CD4-positive, alpha-beta T cell (primary cell): ENCODE measurements at places on chromosomes 7 and 10.

DNA sequence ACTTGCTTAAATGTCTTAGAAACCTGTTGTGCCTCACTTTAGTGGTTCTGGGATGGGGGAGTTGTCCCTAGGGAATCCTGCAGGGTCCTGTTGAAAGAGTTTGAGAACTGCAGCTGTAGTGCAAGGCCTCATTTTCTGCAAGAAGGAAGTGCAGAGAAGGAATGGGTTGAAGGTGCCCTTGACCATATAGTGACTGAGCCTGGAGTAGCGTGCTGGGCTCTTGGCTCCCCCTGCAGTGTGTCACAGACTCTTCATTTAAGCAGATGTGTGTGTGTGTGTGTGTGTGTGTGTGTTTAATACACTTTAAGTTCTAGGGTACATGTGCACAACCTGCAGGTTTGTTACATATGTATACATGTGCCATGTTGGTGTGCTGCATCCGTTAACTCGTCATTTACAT, 92.2 kb downstream of the GRK5 start:
- no peak for DNase-seq

DNA sequence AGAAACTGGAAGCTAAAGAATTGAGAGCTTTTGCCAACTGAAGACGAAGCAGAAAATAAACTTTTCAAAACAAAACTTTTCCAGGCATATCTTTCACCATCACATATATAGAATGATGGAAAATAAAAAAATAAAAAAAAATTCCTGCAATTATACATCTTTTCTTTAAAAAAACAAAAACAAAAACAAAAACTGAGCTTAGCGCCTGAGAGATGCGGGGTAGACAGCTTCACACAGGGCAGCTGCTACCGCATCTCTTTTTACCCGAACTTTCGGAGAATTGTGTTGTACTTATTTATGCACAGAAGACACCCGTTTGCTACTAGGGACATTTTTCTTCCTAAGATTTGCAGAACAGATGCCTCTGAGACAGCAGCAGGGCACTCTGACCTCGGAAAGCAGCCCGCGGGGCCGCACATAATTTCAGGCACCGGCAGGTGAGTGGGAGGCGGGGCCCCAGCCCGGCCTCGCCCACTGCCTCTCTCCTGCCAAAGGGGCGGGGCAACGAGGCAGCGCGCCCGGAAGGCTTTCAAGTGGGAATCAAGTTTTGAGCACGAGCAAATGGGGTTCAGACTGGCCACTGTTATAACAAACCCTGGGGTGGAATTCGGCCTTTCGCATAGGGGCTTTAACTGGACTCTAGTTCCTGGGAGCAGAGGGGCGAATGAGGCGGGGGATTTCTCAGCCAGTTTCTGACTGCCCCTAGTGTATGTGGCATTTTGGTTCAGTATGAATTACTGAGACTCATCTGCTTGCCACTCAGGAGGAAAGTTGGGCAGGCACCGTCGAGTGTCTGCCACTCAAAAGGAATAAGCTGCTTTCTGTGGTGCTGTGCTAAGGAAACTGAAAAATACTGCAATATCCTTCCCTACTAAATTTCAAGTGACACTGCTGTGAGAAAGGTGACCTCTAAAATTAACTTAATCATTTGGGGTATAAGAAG, 18.5 kb upstream of the FAM133B start:
- DNase-seq = no peak

- no peak for DNase-seq
Observed at GRCh38 chr7:134885967-134886352, 100.3 kb upstream of the AGBL3 start.

DNA sequence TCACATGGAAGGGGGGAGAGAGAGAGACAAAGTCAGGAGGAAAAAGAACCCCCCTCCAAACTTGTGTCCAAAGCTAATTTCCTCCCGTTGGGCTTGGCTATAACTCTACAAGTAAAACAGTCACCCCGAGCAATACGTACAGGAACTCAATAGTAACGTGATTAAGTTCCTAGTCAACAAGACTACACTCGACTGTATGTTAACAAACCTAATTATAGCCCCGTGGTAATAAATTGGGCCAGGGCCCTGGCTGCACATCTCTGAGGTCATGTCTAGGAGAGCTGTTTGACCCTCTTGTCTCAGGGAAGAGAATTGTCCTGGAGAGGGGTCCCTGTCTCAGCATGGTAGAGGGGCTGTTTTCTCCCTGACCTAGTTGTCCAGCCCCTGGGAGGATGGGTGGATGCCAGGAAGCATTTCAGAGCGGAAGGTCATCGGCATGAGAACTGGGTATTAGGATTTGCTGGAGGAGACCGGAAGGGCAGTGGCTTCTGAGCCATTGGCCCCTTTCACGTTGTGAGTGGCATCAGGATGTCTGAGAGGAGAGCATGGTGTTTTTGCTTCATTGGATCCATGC, 60.2 kb upstream of the COMTD1 start:
- DNase-seq = no peak

DNA sequence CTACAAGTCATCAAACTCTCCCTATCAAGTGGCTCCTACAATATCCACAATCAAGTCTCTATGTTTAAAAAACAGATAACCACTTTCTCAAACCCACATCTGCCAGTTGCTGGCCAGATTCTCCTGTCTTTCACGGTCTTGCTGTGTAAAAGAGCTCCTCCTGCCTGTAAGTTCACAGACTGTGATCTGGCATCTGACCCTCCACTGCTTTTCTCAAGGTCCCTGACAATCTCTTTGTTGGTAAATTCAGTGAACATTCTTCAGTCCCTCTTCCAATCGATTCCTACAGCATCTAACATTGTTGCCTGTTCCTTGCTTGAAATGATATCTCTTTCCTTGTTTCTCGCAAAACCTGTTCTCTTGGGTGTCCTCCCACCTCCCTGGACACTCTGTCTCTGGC, 18.5 kb upstream of the LMOD2 start:
- DNase-seq = no peak

DNA sequence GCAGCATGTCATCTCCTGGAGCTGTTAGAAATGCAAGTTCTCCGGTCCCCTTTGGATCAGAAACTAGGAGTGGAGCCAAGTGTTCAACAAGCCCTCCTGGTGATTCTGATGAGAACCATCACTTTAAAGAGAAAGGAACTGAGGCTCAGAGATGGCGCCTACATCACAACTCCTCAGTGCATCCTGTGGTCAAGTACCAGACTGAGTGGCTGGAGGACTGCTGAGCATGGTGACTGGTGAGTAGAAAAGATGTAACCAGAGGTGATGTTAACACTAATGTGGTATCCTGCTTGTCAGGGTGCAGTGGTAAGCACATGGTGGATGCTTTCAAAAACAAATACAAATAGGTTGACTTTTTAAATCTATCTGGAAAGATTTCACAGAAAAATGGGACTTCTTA, 3.5 kb upstream of the OIT3 start:
- DNase-seq = no peak

DNA sequence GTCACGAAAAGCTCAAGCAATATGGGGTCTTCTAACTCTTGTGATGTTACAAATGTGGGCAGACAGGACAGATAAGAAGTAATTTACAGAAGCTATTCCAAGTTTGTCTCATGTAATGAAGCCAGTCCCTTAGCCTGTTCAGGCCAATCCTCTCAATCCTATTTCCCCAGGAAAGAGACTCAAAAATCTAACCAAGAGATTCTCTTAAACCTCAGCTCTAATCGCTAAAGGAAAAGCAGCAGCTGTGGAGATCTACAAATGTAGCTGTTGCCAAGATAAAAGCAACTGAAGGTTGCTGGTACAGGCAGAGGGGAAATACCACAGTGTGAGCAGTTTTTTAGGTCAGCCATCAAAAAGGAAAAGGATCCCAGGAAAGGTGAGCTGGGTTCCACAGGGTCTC, 39.3 kb downstream of the ANK3 start:
- DNase-seq = no peak

DNA sequence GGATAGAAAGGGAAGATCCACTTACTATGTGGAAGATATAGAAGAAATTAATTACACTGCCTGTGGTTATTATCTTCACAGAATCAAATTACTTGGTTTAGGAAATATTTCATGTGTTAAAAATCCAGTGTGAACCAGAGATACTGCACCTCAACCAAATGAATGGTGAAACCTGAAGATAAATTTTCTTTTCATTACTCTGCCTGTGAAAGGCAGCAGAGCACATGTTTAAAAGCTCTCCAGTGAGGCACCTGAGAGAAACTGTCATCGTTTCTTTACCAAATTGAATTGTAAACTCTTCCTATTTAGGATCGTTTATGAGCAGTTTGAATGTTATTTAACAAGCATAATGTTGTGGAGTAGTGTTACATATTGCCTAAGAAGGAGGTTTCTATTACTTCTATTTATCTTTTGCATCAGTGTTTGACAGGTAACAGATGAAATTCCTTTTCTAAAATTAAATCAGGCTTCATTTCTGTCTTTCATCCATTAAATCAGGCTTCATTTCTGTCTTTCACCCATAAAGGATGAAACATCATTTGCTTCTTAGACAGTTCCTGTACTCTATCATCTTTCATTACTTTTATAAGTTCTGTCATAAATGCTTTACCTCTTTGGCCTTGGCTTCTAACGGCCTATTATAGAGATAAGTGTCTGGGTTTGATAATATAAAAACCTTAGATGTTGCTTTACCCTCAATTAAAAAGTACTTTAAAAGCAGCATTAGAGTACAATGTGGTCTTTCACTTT, 266.6 kb downstream of the NXPH1 start:
- DNase-seq = no peak

DNA sequence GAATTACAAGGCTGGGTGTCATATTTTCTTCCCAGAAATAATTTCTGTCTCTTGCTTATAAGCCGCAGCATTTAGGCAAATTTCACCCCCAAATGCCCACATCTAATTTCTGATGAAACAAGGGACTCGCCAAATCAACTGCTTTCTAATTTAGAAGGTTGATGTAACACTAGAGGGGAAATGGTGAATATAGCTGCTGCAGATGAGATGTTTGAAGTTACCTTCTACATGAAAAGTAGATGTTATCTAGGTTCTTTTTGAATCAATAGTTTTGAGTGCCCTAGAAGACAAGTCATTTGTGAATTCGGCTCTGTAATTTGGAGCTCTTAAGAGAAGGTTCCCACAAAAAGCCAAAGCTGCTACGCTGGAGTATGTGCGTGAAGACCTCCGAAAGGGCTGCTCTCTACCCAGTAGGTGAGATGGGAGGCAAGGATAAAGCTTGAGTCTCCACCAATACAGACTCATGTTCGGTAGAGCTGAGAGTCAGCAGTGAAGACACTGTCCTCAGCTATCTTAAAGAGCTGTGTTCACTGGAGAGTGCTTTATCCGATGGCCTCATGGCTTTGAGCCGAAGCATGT, 99.5 kb downstream of the FANK1 start:
- DNase-seq = no peak

DNA sequence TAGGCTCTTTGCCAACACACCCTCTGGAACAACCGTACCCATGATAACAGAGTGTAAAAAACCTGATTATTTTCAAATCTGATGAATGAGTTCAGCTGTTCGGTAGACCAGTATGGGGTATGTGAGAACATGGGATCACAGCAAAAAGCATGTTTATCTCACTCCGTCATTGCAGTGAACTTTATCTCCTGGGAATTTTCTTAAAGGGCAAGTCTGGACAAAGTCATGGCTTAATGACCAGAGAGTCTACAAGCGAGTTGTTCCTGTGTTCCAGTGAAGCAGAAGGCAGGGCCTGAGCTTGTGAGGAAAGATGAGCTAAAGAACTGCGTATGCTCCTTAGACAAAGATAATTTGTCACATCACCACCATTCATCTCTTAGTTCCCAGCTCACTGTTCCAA, 219.7 kb downstream of the TRIL start:
- DNase-seq = no peak

- DNase-seq = no peak
Observed at GRCh38 chr10:51321980-51322379, 247.7 kb downstream of the PRKG1 start.

- no peak for DNase-seq
Observed at GRCh38 chr7:15175152-15175551, 272.6 kb upstream of the DGKB start.

DNA sequence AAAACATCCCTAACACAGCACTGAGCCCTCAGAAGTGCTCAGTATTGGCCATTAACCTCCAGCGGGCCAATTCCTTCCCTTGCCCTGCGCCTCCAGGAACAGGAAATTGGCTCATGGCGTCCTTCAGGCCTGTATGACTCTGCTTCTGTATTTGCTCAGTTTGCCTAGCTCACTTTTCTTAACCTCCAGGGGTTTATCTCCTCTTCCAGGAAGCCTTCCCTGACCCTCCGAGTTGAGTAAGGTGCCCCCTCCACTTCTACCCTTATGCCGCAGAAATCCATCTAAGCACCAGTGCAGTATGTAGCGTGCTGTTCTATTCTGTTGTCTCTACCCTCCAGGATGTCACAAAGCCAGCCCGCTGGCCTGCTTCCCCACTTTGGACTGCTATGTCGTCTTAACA, 1.1 kb upstream of the SFXN4 start:
- DNase-seq = no peak

DNA sequence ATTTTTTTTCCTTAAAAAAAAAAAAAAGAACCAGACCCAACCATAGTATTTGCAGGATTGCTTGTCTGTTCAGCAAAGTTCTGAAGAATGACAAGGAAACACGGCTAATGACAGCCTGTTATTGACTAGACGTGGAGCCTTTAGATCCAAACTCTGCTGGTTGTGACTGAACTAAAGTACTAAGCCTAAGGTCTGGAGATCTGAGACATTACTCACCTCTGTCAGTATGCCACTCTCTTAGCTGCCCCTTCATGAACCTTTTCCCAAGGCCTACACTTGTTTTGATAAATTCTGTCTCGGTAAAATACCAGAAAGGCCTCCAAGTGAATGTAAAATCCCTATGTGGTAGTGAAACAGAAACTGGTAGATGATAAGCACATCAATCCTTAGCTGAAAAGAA, 101.0 kb downstream of the CABCOCO1 start:
- no peak for DNase-seq

GRCh38 chr7:148962823-148963582, 65.3 kb downstream of the PDIA4 start:
- DNase-seq = peak; percentile 52

- no peak for DNase-seq
Observed at GRCh38 chr10:102813734-102814452, 23.3 kb downstream of the CYP17A1 start.

- no peak for DNase-seq
Observed at GRCh38 chr10:49360271-49361177, 35.4 kb downstream of the DRGX start.

GRCh38 chr7:13262929-13263530, 575.6 kb downstream of the ARL4A start:
- DNase-seq = no peak

DNA sequence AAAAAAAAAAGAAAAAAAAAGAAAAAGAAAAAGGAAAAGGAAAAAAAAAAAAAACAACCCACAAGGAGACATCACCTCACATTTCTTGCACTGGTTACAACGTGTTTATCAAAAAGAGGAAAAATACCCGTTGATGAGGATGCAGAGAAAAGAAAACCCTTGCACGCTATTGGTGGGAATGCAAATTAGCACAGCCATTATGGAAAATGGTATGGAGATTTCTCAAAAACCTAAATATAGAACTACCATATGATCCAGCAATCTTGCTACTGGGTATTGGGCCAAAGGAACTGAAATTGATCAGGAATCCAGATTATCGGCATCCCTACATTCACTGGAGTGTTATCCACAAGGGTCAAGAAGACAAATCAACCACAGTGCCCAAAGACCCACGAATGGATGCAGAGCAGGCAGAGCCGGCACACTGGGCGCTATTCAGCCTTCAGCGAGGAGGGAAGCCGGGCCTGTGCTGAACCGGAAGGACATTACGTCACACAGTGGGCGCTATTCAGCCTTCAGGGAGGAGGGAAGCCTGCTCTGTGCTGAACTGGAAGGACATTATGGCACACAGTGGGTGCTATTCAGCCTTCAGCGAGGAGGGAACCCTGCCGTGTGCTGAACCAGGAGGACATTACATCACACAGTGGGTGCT, 258.7 kb downstream of the ZMYND11 start:
- no peak for DNase-seq
